ENCODE measurements at places on chromosomes 7 and 10.

DNA sequence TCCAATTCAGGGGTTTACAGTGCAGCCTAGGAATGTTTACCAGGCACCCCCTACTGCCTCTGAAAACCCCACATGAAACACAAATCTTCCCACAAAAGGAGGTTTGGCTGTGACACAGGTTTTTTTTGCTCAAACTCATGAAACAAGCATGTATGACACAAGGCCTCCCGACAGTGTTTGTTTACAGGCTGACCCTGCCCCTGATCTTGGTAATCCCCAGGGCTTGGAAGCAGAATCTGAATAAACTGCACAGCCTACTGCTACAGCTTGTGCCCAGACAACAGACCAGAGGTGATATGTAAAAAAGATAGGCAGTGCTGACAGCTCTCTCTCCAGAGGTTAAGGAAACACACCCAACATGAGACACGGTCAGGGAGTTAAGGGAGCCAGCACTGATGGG lies 184.2 kb downstream of the KMT2E start:
- DNase-seq, result no peak

DNA sequence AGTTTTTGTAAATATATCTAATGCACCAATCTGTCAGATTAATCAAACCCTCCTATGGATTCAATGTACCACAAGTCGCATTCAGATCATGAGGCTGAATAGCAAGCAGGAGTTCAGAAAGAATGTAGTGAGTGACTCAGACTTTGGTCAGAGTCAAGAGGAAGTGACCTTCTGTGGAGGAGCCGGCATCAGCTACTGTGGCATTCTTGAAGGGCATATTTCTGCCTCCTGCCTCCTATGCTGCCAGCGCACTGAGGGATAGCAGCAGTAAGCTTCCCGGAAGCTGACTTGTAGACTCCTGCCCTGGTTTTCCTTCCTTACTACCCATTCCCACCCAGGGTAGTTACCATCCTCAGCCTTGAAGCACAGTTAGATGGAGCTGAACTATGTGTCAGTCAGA lies 867.5 kb downstream of the NRG3 start:
- no peak for DNase-seq

- DNase-seq, result no peak
Observed at GRCh38 chr10:130427216-130427722, 291.1 kb downstream of the GLRX3 start.

- DNase-seq, result no peak
Observed at GRCh38 chr7:139602143-139602722, 78.7 kb downstream of the CLEC2L start.

- no peak for DNase-seq
Observed at GRCh38 chr10:31961277-31962074, 32.8 kb upstream of the ARHGAP12 start.

- no peak for DNase-seq
Observed at GRCh38 chr10:36188080-36188453, 546.0 kb upstream of the FZD8 start.

DNA sequence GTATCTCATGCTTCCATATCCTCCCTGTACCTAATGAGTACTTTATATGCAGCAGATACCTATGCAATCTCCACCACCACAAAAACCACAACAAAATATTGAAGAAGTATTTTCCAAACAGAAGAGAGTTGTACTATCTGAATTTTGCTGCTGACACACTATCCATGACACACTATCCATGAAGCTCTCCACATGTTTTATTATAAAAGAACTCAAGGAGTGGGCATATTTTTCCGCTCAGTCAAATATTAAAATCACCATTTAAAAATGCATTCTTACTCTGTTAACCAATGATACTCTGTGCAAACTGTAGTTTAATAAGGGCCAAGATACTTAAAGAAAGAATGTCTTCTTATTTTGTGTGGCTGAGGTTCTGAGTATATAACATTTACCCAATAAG lies 2.8 kb downstream of the BET1 start:
- DNase-seq, result no peak

DNA sequence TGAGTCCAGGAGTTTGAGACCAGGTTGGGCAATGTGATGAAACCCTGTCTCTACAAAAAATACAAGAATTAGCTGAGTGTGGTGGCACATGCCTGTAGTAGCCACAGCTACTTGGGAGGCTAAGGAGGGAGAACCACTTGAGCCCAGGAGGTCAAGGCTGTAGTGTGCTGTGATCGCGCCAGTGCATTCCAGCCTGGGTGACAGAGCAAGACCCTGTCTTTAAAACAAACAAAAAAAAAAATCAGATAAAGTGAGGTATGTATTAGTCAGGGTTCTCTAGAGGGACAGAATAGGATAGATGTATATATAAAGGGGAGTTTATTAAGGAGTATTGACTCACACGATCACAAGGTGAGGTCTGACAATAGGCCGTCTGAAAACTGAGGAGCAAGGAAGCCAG lies 101.5 kb upstream of the GPR26 start:
- no peak for DNase-seq

GRCh38 chr10:115355162-115355760 lies 262.1 kb downstream of the ATRNL1 start:
- no peak for DNase-seq

GRCh38 chr10:20454331-20454730 lies 442.8 kb downstream of the NEBL start:
- DNase-seq, result no peak

DNA sequence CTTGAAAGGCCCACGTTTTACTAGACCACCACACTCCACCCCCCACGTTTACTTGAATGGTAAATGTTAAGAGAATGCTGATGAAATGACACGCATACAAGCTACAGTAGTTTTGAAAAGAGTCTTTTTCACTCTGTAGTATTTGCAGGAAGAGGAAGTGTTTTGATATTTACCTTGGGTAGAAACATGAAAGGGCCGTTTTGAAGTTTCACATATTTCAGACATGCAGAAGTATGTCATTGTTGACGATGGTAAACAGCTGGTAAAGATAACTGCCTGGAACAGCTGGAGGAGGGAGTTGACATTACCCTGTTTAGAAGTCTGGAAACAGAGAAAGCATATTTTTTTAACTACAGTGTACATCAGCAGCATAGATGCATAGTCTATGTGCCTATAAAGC lies 160.7 kb downstream of the NXPH1 start:
- no peak for DNase-seq

GRCh38 chr7:54091322-54091721 lies 450.9 kb upstream of the VSTM2A start:
- DNase-seq, result no peak

DNA sequence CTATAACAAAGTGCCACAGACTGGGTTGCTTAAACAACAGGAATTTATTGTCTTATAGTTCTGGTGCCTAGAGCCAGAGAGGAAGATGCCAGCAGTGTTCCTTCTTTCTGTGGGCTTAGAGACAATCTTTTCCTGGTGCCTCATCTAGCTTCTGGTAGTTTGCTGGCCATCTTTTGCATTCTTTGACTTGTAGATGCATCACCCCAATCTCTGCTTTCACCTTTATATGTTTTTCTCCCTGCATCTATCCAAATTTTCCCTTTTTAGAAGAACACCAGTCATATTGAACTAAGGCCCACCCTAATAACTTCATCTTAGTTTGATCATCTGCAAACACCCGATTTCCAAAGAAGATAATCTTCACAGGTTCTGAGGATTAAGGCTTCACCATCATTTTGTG lies 66.8 kb downstream of the CDK1 start:
- no peak for DNase-seq

DNA sequence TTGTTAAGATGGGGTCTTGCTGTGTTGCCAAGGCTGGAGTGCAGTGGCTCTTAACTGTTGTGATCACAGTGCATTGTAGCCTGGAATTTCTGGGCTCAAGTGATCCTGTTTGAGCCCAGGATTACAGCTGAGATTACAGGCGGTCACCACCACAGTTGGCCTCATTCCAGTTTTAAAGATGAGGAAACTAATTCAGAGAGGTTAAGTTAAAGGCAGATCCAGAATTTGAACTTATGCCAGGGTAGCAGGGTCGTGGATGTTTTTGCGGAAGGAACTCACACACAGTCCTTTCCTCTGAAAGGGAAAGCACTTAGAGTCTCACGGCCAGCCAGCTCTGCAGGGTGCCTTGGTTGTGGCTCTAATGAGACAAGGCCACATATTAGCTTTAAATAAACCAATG lies 84.7 kb downstream of the MMRN2 start:
- no peak for DNase-seq

DNA sequence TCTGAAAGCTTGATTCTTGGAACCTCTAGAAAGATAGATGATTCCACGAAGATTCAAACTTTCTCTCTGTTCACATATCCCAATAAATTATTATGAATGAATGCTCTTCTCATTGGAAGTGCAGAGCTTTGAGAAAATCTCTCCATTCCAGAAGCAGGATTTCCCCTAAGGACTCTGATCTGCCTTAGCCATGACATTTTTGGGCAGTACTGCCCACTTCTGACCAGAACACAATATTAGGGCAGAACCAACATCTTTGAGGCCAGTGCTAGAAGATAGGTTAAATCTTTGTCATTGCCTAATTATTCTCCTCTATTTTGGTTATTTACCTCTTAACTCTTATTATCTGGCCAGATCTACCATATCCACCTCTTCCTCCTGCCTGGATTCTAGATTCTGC lies 49.9 kb downstream of the ARMC3 start:
- no peak for DNase-seq

GRCh38 chr10:49185213-49185612 lies 3.0 kb downstream of the TMEM273 start:
- DNase-seq, result no peak

GRCh38 chr7:767941-768731 lies 41.1 kb upstream of the PRKAR1B start:
- DNase-seq, result no peak

GRCh38 chr10:12602521-12602920 lies 253.2 kb downstream of the CAMK1D start:
- no peak for DNase-seq

DNA sequence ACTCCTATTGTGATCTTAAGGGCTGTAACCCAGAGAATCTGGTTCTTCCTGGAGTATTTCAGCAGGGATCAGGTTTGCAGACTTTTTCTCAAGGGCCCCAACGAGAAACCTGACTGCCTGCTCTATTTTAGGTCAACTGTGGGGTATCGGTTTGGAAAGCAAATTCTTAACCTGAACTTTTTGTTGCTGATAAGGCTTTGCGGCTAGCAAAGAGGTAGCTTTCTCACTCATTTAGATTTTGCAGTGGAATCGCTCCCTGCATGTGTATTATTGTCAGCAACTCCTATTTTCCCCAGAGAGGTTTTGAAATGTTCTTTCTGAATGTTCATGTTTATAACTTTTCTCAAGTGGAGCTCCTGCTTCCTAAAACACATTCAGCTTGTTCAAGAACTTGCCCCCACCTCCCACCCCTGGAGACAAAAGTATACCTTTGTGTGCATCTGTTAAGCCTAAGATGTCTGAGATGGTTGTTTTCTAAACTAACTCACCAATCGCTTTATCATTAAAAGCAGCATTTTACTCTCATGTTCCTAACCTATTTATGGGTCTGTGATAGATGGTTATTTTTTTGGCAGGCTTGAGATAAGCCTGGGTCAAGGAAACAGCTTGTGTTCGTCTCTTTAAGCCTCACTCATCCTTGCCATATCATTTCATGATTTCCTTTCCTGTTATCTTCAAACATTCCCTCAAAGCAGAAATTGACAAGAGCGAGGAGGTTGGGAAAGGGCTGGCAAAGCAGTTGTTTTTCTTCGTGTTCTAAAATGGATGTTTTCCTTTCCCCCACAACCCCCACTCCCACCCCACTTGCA lies 129.8 kb downstream of the BAMBI start:
- no peak for DNase-seq

- DNase-seq, result peak; percentile 58
Observed at GRCh38 chr10:44983066-44983894, 4.7 kb upstream of the DEPP1 start.

GRCh38 chr10:117621795-117622420 lies 79.4 kb downstream of the EMX2 start:
- no peak for DNase-seq

GRCh38 chr10:108204528-108205305 lies 1040.2 kb upstream of the SORCS1 start:
- no peak for DNase-seq

DNA sequence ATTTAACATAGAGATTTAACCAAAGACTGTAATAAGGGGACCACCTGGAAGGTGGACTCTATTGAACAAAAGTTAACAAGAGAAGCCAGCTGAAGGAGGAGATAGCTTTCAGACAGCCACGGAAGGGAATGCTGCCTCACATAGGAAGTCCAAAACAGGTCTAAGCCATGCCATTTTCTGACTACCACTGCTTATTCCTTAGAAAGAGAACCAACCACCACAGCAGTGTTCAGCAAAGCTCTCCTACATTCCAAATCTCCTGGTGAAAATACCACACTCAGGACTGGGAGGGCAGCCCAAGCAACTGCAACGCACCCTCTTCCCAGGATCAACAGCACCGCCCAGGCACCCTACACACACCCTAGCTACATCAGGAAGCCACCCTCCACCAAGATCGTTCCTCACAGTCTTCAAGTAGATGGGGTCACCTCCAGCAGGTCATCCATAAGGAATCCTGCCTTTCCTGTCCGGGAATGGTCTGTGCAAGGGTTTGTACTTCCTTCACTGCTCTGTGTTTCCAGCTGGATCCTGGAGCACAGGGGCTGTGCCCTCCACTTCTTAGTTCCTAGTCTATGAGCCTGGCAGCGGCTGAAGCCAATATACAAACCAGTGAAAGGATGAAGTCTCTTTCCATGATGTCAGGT lies 2.5 kb downstream of the KIAA1549 start:
- no peak for DNase-seq

Measured in suprapubic skin (tissue), 4 donors.